ENCODE measurements at places on chromosomes 13 and 19.

GRCh38 chr19:15874821-15875474 is 22.9 kb downstream of the CYP4F2 start:
- DNase-seq: no peak

- DNase-seq: no peak
Observed at GRCh38 chr13:98039261-98039660, 85.8 kb downstream of the IPO5 start.

DNA sequence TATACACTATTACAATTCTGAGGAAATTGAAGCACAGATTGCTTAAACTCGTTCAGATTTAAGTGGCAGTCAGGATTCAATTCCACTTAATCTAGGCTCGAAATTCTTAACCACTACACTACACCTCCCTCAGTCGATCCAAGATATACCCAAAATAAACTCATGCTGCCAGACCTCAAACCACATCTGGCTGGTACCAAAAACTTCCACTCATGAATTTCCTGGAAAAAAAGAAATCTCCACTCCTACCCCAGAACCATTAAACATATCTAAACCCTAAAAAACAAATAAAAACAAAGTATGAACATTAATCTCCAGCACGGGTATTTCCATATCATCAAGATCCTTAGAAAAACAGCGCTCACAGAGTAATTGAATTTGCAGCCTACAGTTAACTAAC is 1.1 kb downstream of the ZFP30 start:
- no peak for DNase-seq

DNA sequence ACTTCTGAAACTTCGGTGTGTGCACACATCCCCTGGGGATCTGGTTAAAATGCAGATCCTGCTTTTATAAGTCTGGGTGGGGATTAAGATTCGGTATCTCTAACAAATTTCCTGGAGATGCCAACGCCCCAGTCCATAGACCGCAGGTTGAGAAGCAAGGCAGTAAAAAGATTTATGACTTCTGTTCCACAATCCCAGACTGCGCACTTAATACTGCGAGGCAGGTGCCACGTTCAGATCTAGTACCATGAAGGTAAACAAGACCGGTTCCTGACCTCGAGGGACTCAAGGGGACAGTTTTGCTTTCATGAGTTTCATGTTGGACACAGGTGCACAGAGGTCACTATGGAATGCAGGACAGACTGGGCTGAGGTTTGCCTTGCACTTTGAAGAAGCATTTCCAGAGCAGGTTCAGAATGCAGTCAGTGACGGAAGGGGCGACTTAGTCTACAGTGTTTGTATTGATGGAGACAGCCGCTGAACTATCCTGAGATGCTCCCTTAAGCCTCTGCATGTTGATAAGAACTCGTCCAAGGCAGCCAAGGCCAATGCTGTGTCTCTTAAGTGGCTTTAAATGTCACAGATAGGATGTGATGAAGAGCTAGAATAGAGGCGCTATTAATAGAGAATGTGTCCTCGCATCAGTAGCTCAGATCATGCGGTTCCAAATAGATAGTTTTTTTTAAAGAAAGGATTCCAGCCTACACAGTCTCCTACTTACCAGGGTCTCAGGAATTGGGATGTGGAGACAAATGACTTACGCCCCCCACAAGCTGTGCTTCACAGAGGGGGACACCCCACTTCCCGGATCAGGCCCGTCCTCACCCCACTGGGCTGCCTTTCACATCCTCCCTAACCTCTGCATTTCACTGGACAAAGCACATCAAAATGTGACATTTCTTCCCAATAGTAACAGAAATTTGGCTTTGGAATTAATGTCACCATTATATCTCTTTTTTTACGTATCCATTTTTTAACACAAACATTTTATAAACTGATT is 97.1 kb upstream of the IRS2 start:
- peak; percentile 41 for DNase-seq

DNA sequence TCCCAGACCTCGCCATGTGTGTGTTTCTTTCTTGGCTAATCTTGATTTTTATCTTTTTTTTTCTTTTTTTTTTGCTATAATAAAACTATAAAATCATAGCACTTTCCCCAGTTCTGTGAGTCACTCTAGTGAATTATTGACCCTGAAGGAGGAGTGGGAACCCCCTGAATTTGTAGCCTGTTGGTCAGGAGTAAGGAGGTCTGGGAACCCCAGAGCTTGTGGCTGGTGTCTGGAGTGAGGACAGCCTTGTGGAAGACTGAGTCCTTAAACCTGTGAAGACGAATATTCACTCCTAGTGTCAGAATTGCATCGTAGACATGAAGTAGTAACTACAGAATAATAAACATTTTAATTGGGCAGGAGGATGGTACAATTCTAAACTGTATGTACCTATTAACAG is 7.4 kb downstream of the EID2B start:
- no peak for DNase-seq

DNA sequence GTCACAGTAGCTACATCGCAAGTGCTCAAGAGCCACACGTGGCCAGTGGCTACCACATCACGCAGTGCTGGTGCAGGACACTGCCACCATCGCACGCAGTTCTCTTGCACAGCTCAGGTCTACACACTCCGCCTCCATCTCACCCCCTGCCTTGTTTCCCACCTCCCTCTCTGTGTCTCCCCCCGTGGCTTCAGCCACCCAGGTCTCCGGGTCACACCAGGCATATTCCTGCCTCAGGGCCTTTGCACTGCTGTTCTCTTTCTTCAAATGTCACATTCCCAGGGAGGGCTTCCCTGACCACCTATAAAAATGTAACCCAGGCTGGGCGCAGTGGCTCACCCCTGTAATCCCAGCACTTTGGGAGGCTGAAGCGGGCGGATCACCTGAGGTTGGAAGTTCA is 10.6 kb downstream of the CCDC8 start:
- DNase-seq: no peak

- DNase-seq: no peak
Observed at GRCh38 chr13:49802426-49802825, 9.9 kb upstream of the KPNA3 start.

DNA sequence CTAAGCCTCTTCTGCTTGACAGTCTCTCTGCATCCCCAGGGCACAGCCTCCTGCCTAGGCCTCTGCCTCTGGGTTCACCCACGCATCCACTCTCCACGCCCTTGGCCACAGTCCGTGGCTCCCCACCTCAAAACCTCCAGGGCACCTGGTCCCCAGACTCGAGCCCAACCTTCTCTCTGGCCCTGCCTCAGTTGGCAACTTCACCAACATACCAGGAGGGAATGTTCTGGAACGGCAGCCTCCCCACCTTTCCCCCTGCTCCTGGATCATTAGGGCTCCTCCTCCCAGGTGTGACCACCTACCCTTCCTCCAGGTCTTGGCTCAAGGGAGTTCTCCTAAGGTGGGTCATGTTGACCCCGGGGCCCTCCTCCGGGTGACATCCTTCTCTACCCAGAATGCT is 69.1 kb downstream of the SOX1 start:
- DNase-seq: no peak

DNA sequence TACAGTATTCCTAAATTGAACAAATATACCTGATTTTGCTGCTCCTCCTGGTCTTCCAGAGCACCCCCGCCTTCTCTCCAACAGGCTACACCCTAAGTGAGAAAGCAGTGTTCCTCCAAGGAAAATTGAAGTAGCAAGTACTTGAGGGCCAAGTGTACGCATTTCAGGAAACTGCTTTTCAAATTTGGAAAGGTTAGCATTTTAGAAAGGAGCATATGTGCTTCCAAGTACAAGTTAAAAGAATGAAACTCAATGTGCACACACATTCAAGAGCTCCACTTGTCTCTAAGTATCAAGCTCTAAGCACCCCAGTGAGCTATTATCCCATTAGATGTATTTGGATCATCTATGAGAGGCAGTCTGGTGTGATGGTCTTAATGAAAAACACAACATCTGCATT is 25.8 kb downstream of the LHFPL6 start:
- DNase-seq: no peak

GRCh38 chr13:39616087-39616694 is 13.2 kb upstream of the LHFPL6 start:
- peak; percentile 72 for DNase-seq

DNA sequence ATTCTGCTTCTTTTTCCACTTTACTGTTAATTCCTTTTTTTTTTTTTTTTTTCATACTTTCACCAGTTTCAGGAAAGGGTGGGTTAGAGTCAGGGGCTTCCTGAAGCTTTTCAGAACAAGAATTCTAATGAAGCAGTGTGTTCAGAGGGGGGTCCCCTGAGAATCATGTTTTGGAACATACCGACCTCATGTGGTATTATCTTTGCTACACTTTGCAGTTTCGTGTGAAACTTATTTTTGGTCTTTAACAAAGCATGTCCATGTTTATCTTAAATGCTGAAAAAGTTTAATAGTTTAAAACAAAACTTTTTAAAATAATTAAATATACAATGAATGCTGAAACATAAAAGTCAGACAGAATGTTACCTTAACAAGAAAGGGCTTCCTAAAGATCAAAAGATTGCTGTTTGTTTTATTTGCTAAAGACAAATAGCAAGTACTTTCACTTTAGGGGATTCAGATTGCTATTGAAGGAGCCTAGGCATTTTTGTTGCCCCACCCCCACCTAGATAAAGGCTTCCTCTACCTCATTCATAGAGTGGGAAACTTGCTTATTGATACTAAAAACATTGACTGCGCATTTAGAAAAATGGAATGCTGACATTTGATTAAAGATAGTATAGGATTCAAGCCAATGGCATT is 21.1 kb upstream of the POMP start:
- no peak for DNase-seq

- DNase-seq: no peak
Observed at GRCh38 chr19:19315444-19315843, 4.9 kb downstream of the SUGP1 start.

DNA sequence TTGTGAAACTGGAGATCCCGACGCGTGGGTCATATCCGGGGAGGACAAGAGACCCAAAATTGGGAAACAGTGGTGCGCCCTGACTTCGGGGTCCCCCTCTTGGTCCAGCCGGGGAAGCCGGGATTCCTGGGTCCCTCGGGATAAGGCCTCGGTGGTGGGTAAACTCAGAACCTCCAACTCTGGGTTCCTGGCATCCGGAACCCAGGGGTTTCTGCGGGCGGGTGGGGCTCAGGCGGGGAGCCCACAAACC is 688 bp downstream of the ZFP36 start:
- DNase-seq: no peak

GRCh38 chr19:35717665-35718344 is at the start of gene KMT2B:
KMT2B (plus strand) TSS chr19:35718003; CDS start chr19:35718019, 16 bp downstream.
- peak; percentile 97 for DNase-seq

- no peak for DNase-seq
Observed at GRCh38 chr19:7349961-7350711, 1.4 kb downstream of the ARHGEF18 start.

DNA sequence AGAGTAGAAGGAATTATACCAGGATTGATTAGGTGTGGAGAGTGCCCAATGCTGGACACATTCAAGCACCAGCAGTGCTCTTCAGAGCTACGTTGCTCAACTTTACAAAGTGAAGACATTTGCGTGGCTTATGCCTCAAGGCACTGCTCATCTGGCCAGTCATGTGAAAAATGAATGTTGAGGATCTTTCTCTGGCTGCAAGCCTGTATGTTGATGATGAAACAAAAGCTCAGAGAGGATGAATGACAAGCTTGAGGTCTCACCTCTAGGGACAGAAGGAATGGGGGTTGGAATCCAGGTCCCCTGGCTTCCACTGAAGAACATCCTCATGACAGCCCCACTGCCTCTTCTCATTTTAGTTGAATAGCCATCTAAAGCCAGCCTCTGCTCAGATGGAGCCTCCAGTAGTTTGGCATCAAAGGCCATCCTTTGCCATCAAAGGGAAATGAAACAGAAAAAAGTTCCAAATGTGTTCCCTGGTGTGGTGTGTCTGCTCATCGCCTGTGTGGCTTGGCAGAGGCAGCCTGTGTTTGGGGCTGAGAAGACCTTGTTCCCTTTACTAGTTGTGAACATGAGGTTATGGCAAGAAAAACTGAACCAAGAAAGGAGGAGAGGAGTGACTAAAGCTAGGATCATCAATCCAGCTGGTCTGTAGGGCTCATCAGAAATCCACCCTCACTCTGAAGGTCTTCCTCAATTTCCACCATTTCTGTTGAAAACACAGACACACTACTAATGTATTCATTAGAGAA is 114.0 kb upstream of the KL start:
- DNase-seq: no peak

- no peak for DNase-seq
Observed at GRCh38 chr13:113091891-113092775, 13.5 kb upstream of the F7 start.

DNA sequence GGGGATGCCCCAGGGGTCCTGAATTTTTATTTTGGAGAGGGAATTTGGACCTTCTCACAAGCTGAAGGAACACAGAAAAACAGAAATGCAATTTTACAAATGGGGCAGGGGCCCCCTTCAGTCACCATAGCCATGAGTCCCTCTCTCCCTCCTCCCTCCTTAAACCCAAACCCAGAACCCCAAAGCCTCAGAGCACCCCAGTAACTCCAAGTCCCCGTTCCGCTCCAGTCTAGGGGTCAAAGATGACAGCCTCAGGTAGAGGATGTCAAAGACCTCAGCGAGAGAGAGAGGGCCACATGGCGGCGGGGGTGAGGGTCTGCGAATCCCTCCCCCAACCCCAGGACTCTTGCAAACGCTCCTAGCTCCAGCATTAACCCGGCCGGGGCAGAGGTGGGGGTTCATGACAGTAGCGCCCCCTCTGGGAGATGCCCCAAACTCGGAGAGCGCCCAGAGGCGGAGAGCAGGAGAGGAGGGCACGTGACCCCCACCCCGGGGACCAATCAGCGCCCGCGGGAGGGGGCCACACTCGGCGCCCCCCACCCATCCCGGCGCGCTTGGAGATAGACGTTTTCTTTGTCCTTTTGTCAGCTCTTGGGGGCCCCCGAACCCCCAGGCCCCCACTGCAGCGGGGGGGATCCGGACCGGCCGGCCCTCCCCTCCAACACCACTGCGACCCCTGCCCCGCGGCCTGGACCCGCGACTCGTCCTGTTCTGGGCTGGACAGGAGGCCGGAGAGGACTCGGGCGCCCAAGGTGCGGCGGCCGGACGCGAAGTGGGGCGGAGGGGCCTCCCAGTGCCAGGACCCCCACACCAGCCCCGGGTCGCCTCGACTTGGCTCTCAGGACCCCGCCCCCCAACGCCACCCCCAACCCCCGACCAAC is 20.8 kb upstream of the SEMA6B start:
- DNase-seq: no peak
